ENCODE measurements at places on chromosomes 12 and 14.

- DNase-seq = no peak
Observed at GRCh38 chr12:27305673-27306456, 26.8 kb upstream of the BMAL2 start.

- no peak for DNase-seq
Observed at GRCh38 chr12:67722296-67722695, 73.8 kb downstream of the DYRK2 start.

- no peak for DNase-seq
Observed at GRCh38 chr12:115697340-115697739, 580.2 kb downstream of the MED13L start.

DNA sequence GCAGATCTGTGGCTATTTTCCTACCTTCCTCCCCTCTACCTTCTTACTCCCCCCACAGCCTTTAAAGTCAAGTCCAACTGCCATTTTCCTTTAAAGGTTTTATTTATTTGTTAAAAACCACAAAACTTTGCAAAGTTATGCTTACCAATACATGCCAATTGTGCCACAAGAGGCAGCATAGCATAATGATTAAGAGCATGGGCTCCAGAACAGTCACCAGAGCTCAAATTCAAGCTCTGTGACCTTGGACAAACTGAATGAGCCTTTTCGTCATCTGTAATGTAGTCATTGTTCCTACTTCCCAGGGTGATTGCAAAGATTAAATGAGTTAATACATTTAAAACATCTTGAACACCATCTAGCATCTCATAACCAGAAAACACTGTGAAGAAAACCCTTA, 13.0 kb upstream of the FMNL3 start:
- no peak for DNase-seq

DNA sequence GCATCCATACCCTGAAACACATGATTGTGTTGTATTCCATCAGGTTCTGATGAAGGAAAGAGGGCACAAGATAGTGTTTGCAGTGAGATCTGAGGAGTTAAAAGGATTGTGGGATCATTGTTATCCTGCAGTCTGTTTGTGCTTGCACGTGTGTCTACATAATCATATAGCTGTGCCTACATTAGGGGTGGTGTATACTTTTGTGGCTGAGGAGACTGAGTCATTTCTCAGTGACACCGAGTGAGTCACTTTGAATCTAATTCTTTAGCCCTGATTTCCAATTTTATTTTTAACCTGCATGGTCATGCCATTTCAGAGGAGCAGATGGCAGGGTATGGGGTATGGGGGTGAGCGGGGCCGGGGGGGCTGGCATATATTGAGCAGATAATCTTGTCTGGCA, 133.2 kb downstream of the ANO4 start:
- DNase-seq = no peak

- DNase-seq = peak; percentile 62
Observed at GRCh38 chr12:31118347-31119191, 44.9 kb downstream of the DDX11 start.

DNA sequence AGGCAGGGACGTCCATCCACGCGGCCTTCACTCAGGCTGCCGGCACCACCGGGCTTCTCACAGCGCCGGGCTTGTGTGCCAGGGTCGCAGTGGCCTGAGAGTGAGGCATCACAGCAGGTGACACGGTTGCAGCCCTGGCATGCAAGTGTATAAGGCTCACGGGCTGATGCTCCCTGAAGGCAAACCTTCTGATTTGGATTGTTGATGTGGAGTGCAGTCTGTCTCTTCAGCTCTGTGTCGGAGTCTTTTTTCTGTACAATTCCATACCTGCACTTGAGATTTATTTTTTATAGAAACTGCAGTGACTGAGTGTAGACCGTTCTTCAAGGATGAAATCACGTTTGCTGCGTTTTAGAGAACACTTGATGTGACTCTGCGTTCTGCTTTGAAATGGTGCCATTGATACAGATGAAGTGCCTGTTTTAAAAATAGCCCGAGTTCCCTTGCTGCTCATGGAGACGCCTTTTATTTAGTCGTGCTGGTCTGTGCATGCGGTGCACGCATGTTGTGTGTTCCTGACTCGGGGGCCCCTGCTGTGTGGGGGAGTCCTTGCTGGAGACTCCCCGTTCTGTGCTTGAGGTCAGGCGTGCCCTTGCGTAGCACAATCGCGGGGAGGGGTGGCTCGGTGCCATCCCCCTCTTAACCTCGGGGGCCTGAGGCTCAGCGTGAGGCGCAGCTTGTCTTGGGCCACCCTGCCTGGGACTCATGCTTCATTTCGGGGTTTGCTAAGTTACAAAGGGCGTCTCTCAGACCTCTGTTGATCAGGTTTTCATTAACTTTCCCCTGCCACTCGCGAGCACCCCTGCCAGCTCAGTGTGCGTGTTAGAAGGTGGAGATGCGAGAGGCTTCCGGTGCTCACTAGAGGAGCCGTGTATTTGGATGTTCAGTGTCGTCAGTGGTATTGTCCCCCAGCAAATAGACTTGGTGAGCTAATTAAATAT, 21.6 kb upstream of the AMN start:
- DNase-seq = no peak

DNA sequence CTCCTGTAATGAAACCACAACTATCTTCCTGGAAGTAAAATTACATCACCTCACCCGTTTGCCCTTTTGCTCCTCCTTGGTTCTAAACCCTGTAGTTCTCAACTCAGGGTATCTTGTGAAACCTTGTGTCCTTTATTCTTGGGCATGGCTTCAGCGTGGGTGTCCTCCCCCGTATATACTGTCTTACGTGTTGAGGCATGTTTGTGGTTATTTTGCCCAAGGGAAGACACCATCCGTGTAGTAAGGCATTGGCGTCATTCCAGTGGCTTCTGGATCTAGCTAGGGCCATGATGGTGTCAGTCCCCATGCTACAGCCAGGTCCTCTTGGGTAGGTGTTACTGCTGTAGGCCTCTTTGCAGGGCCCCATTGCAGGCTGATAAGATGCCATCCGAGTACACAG, 115.4 kb downstream of the ZFP36L1 start:
- DNase-seq = no peak

DNA sequence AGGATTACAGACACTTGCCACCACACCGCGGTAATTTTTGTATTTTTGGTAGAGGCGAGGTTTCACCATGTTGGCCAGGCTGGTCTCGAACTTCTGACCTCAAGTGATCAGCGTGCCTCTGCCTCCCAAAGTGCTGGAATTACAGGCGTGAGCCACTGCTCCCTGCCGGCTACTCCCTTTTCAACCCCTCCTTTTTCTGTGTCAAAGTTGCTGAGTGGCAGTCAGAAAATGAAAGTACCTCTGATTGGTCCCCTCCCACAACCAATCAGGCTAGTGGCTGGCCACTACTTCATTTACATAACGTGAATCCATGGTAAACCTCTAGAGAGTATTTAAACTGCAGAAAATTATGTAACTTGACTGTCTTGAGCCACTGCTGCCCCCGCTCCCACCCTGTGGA, 5.9 kb downstream of the RESF1 start:
- no peak for DNase-seq

GRCh38 chr12:12726555-12727093, 9.5 kb downstream of the CDKN1B start:
- DNase-seq = no peak

DNA sequence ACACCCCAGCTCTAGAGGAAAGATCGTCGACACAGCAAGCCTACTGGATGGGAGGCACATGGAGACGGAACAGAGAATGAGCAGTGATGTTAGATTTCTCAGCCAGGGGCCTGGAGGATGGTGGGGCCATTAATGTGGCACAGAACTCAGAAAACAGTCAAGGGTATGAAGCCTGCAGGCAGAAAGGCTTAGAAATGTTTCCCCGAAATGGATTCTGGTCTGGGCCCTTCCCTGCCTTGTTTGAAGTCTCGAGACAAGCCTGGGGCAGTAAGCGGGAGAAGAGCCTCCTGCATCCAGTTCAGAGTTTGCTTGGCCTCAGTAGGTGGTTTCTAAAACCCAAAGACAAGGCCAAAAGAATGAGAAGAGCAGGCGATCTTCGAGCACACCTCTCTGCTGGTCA, 158.4 kb downstream of the NTF3 start:
- DNase-seq = no peak
